ENCODE measurements at places on chromosomes 5 and 9.

GRCh38 chr5:815449-815848, 30.9 kb upstream of the ZDHHC11B start:
- DNase-seq = no peak

DNA sequence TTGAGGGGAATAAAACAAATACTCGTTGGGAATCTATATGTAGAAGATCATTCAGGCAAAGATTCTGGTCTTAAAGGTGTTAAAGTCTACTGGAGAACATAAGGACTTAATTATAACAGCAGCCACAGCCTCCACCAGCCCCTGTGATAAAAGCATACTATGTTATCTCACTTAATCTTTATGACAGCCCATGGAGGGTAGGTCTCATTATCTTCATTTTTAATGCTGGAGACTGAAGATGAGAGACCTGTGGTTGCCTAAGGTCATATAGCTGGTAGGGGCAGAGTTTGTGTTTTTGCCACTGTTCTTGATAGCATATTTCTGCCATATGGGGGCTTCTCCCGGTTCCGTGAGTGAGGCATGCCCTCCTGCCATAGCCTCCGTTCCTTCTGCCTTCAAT, 88.7 kb downstream of the TRIO start:
- no peak for DNase-seq

DNA sequence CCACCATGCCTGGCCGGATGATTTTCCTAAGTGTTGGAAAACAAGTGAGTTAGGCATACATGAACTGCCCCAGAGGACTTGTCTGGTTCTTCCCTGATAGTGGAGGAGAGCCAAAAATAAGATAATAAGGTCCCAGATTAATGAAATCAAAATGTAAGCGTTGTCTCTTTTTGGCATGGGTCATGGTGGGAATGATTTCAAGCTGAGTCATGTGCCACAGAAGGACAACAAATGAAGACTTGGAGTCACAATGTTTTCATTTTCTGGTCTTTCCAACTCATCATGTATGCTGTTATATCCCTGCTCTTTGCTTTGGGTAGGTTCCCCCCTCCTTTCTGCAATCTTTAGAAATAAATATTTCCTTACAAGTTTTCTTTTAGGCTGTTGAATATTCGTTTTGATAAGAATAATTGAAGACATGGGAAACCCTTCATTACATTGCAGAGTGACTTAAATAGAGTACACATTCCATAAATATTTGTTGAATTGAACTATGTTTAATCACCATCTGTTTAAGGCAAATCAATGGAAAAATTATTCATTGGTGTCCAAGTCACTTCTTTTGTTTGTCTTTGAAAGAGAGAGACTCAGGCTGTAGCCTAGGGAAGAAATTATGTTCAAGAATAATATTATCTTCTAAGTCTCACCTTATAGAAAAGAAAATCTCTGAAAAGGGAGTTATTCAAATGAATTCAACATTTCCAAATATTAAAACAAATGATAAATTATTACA, 196.3 kb downstream of the CSNK1G3 start:
- DNase-seq = no peak

DNA sequence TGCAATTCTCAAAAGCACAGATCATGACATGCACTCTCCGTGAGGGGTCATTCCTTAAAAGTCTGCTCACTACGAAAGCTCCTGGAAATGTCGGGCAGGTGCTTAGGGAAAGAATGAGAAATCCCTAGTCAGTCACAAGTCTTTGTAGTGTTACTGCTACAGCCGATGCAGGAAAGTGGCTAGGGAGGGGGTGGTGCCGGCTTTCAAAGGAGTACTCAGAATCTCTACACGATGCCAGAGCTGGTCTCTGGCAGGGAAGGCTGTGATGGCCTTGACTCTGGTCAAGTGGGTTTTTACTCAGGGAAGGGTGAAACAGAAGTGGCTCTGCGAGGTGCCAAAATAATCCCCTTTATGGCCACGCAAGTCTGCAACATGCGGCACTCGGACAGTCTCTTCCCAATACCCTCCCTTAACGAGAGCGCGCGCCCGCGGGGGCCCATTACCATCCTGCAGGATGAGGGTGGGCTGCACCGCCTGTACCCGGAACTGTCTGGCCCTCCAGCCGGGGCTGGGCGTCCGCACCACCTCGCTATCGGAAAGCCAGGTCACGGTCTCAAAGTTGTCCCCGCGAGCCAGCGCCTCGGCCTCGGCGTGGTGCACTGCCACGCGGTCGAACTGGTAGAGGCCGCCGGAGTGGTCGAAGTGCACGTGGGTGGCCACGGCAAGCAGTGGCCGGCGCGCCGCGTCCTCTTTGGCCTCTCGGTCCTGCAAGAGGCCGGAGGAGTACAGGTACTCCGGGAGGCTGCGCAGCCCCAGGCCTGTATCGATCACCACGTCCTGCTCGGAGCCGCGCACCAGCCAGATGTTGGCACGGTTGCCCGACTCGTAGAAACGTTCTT, 956 bp downstream of the MBLAC2 start:
- peak; percentile 8 for DNase-seq

- peak; percentile 7 for DNase-seq
These were observed 25.8 kb upstream of the GPX8 start for GRCh38 chr5:55134053-55134722.

DNA sequence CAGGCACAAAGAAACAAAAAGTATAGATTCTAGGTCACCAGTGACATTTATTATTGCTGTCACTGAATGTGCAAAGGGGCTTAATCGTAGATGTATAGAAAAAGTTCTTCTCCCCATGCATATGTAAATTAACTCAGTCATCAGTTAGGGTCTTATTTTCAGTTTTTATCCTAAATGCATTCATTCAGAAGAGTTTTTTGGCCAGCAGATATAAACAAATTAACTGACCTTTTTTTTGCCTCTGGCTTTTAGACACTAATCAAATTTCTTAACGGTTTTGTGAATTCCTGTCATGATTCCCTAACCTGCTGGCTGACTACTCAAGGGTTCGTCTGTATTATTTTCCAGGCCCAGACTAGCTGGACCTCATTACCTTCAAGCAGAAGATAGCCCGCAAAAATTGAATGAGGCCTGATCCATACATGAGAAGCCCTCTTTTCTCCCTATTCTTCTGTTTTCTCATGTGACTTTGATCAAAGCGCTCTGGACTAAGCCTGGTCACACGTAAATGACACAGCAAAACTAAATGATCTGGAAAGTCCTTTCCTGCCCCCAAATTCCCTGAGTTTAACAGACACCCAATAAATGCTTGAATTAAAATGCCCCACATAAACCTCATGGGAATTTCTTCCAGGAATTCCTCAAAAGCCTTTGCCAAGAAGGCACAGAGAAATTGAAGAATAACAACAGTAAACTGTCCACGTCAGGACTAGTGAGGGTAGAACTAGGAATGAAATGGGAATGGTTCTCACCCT, 83.7 kb downstream of the MYO10 start:
- no peak for DNase-seq

GRCh38 chr5:37751227-37751626, 88.6 kb downstream of the GDNF start:
- no peak for DNase-seq

GRCh38 chr5:132688536-132689339, 14.9 kb downstream of the IL4 start:
- no peak for DNase-seq

DNA sequence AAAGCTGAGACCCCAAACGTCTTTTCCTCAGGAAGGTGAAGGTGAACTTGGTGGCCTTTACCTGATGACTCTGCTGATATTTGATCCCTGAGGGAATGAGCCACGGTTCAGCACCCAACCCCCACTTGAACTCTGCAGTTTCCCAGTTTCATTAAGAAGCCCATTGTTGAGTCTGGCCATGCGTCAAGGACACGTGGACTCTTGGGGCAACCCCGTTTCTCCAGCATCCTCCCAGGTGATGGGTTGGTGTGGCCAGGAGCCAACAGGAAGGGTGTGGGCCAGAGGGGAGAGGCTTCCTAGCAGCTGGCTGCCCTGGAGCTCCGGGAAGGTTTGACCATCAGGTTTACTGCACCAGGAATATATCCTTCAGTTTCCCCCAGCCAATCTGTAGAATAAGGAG, 59.5 kb upstream of the GNE start:
- peak; percentile 49 for DNase-seq

DNA sequence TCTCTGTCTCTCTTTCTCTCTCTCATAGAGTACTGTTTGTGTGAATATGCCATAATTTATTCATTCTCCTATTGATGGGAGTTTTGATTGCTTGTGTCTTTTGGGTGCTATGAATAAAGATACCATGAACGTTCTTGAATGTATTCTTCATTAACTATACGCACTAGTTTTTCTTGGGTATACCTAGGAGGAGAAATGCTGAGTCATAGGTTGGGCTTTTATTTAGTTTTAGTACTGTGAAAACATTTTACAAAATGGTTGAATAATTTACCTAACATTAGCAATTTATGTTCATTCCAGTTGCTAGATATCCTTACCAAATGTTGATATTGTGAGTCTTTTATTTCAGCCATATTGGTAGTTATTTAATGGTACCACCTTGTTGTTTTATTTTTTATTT, 192.5 kb downstream of the NPR3 start:
- no peak for DNase-seq

GRCh38 chr9:93461821-93462220, 8.4 kb upstream of the FAM120AOS start:
- no peak for DNase-seq

GRCh38 chr5:66769030-66769733, 173.0 kb downstream of the MAST4 start:
- no peak for DNase-seq

DNA sequence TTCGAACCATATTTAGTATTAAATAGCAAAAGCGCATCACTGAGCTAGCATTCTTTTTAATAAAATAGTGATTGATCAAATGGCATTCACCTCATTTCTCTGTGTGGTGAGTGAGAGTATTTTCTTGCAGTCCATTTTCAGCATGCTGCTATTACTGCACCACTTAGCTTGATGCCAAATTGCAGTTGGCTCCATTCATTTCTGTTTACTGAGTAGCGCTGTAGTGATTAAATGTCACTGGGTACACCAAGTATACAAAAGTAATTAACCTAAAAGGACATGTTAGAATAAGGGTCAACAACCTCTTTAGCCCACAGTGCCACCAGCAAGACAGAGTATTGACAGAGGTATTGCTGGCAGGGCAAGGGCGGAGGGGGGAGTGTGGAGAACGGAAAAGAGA, 122.0 kb downstream of the TLE4 start:
- peak; percentile 3 for DNase-seq

- no peak for DNase-seq
These were observed 31.8 kb downstream of the FABP6 start for GRCh38 chr5:160260881-160261815.

DNA sequence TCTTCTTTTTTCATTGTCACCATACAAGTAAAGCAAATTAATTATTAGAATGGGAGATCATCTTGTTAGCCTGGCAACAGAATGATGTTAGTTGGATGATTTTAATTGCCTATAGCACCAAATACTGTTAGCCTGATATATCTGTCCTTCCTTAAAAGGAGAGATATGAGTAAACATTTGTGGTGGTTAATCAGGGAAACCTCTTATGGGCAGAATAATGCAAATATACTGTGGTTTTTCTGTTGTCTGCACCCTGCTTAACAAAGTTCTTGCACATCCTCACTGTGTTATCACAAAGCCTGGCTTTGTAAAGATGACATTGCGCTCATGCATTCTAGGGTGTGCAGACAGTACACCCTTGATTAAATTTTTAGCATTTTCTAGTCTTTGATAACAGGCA, 254.9 kb upstream of the SMC2 start:
- DNase-seq = no peak

DNA sequence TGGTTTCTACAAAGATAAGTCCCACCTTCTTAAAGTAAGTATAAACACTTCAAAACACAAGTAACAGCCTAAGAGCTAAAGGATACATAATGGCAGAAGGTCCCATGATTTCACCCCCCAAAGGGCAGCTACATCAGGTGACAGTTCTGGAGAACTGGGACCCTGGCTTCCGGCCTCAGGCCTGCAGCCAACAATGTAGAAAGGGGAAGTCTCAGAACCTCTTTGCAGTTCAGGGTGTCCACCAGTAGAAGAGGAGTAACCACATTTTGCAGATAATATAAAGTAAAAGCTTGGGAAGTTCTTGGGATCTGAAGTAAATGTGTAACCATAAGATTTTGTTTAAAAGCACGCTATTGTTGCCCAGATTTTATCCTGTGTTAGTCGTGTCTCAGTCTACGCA, 267.4 kb upstream of the VLDLR start:
- no peak for DNase-seq

DNA sequence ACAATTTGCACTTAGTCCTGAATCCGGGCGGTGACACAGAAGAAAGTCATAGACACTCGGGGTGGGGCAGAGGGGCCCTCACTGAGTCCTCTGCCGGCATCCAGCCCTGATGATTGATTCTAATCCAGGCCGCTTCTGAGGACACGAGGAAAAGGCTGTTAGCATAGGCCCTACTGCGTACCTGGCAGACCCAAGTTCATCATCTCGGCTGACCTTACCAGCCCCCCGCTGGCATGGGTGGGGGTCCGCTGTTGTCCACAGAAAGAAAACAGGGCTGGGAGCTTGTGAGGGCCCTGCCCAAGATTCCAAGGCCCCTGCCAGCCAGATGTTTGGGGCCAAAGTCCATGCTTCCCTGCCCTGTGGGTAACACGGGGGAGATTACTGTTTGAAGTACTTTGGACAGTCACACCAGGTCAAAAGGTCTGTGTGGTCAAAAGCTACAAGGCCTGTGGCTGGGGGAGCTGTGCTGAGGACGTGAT, 24.5 kb downstream of the ERGIC1 start:
- no peak for DNase-seq

GRCh38 chr9:107932601-107933000, 443.0 kb upstream of the KLF4 start:
- no peak for DNase-seq

DNA sequence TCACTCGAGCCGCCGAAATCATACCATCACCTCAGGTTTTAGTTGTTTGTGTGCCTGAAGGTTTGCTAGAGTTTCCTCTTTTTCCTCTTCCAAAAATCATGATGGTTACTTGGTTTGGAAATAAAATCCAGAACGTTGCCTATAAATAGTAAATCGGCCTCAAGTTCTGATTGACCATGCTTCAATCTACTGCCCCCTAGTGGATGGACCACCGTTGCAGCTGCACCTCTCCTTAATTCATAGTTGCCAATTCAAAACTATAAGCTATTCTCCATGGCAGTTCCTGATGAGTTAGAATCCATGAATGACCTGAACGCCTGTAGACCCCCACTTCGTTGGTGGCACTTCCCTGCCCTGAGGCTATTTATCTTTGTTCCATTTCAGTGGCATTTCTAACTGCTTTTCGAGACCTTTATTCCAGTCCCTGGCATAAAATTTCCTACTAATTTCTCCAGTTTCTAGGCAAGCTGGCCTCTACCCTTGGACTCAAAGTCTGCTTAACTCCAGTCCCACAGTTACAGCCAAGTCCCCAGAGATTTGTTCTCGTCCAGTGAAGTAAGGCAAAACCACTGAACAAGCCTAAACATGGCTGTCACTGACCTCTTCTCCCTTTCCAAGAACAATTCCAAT, 422.6 kb downstream of the EFNA5 start:
- DNase-seq = no peak

All from NCI-H1105 treated with DMSO at 0.1 percent for 48 hours (cell line).